A172 (cell line): ENCODE measurements at places on chromosomes 12 and 14.

- no peak for DNase-seq
These were observed 398 bp upstream of the MSRB3 start for GRCh38 chr12:65277994-65278575.

DNA sequence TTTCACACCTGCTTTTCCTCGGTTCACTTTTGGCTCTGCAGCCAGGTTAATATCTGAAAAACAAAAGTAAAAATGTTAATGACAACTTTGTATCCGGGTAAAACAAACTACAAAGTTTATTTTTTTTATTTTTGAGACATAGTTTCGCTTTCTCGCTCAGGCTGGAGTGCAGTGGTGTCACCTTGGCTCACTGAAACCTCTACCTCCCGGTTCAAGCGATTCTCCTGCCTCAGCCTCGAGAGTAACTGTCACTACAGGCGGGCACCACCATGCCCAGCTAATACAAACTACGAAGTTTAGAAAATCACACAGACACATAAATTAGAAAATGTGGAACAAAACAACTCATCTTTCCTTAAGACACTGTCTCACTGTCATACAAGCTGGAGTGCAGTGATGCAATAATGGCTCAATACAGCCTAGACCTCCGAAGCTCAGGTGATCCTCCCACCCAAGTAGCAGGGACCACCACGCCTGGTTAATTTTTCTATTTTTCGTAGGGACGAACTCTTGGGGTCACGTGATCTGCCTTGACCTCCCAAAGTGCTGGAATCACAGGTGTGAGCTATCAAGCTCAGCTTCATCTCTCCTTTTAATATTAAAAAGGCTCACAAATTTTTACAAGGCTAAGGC lies 38.1 kb downstream of the HNRNPC start:
- no peak for DNase-seq

DNA sequence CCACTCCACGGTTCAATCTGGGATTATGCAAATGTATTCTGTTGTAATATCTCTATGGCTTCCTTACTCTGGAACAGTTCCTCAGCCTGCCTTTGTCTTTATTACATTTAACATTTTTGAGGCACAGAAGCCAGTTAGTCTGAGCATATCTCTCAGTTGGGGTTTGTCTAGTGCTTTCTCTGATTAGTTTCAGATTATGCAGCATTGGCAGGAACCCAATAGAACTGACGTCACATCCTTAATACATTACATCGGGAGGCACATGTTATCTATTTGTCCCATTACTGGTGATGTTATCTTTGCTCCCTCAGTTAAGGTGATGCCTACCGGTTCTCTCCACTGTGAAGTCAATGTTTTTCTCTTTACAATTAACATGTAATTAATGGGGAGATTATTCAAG lies 62.4 kb downstream of the PPM1A start:
- peak; percentile 13 for DNase-seq

DNA sequence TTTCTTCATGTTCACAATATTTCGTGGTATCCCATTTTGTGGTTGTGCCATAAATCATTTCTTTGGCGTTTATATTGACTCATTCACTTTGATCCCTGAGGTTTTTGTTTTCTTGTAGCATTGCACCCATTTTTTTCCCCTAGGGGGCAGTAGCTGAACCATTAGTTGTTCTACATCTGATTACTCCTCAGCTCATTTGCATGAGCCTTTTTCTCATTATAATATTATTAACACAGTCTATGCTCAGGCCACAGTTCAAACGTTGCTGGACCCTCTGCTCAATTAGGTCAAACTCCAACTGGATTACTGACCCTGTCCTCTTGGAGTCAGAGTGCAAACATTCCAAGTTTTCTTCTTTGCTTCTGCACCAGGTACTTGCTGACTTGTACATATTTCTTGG lies 475.4 kb upstream of the SEL1L start:
- no peak for DNase-seq

DNA sequence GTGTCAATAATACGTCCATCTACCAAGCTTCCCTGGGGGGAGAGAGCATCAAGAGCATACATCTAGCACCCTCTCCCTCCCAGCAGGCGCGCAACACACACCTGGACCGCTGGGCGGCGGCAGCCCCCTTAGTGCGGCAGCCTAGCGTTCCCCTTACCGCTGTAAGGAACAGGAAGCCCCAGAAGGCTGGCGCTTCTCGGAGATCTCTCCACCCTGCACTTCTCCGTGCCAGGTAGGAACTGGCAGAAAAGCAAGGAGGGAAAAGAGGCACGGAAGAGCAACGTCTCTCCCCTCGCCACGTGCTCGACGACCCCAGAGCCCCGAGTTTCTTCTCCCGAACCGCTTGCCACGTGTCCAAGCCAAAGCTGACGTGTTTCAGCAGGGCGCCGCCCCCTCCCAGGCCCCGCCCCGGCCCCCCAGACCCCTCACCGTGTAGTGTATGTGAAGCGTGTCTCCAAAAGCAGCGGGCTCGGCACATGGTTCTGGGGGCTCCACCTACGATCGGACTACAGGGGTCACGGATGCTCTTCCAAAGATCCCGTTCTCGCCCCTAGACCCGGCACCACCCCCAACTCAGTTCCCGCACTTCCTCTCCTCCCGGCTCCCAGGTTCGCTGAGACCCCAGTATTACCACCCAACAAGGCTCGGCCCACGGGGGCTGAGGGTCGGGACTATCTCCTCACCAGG lies 532 bp downstream of the FKBP11 start:
- no peak for DNase-seq

DNA sequence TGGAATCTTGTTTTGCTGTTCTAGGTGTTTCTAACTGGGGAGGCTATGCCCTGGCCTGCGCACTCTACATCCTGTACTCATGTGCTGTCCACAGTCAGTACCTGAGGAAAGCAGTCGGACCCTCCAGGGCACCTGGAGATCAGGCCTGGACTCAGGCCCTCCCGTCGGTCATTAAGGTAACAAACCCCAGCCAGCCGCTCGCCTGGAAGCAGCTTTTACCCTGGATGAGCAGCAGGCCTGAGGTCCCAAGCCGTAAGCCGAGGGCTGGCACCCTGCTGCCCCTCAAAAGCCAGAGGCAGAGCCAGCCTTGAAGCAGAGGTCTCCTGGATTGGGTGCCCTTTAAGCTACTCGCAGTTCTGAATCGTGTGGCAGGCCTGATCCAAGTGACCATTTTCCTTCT lies 29.1 kb downstream of the GPR68 start:
- DNase-seq: no peak

- peak; percentile 10 for DNase-seq
These were observed 83.9 kb upstream of the OSBPL8 start for GRCh38 chr12:76643438-76643837.

DNA sequence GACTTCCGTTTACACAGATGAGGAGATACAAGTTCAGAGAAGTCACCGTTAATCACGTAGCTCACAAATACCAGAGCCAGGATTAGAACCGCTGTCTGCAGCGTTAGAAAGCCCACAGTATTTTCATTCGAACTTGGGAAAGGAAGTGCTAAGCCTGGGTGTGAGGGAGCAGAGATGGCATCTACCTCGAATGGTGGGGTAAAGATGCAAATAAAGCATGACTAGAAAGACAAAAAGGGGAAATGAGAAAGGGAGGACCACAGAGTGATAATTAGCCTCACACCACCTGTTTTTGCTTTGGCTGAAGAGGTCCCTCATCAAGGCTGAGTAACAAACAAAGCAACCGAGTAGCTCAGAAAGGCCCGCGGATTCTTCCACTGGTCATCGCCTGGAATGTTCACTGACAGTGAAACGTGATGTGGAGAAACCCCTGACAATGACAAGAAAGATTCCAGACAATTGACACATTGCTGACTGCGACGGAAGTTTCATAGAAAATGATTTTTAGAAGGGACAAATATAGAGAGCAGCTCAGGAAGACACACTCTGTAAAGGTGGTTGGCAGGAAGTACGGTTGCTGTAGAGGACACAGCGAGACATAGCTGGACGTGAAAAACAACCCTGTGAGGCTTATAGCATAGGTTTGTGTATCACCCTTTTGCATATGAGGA lies 31.5 kb upstream of the BHLHE41 start:
- no peak for DNase-seq

DNA sequence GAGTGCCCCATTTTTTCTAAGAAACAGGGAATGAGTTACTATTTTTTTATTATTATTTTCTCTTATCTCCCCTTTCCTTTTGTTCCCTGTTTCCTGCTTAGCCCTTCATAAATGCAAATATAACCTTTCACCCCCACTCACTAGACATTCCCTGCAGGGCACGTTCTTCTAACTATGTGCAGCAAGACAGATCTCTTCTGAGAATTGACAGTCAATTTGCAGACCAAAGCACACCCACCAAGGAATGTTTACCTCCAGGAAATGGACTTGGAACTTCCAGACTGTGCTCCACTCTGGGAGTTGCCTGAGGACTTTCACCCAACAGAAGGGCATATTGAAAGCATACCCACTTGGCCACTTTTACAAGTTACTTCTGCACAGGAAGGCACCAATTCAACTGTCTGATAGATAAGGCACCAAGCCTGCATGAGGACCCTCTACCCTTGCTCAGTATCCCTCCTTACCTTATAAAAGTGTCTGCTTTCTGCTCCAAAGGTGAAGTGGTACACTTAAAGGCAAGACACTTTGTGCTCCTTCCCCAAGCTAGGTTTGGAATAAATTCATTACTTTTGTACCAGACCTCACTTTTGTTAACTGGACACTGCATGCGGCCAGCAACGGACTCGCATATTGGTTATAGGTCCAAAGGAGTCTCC lies 6.5 kb downstream of the TAS2R19 start:
- DNase-seq: no peak

DNA sequence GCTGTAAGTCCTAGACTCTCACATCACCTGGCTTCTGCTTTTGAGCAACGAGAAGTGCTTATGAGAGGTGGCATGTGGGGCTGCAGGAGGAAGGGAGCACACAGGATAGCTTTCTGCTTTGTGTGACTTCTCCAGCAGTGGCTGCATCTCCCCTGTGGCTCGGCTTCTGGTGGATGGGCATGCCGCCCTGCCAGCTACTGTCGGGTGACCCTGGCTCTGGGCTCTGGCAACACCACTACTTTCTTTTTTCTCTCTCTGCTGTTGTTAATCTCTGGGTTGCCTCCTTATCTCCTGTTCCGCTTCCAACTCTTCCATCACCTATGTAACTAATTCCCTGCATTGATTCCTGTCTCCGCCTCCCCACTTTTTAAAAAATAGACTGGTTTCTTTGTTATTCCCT lies 209.1 kb upstream of the DAAM1 start:
- no peak for DNase-seq

GRCh38 chr12:124684971-124685688 lies 117.7 kb upstream of the NCOR2 start:
- peak; percentile 63 for DNase-seq

- DNase-seq: no peak
These were observed 98.1 kb downstream of the TMEM132C start for GRCh38 chr12:128365032-128365431.

- no peak for DNase-seq
These were observed 450 bp downstream of the PRKAB1 start for GRCh38 chr12:119668324-119668841.

GRCh38 chr14:41607304-41607775 lies 664 bp downstream of the LRFN5 start:
- DNase-seq: no peak

DNA sequence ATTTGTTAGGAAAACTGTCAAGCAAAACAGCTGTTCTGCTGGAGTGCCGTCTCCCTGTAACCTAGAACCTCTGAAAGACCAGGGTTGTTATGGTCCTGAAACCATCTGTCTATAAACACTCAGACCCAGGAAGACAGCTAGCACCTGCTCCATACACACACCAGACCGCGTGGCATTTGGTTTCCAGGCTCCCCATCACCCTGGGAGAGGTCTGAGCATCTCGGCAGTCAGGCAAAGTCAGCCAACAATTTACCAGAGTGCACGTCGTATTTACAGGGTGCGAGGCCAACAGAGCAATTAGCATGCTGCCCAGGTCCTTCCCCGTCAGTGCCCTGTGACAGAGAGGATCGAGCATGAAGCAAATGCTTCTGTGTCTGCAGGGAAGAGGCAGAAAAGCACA lies 272.5 kb downstream of the SLC15A4 start:
- no peak for DNase-seq

GRCh38 chr14:78131201-78131600 lies 39.0 kb upstream of the NRXN3 start:
- no peak for DNase-seq

DNA sequence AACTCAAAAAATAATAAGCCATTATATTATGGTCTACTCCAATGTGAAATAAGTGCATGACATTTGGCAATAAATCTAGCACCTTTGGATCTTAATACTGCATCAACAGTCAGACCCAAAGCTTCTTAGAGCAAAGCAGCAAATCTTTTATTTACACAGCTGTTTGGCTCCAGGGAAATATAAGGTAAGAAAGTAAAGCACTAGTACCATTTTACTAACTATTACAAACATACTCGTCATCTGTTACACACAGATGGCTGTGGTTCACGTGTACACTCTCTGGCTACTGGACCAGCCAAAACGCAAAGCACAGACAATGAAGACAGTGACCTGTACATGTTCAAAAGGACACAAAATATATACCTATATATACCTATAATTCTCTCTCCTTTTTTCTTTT lies 2.8 kb downstream of the FGD6 start:
- no peak for DNase-seq

GRCh38 chr14:99454246-99454645 lies 26.4 kb downstream of the SETD3 start:
- DNase-seq: no peak

DNA sequence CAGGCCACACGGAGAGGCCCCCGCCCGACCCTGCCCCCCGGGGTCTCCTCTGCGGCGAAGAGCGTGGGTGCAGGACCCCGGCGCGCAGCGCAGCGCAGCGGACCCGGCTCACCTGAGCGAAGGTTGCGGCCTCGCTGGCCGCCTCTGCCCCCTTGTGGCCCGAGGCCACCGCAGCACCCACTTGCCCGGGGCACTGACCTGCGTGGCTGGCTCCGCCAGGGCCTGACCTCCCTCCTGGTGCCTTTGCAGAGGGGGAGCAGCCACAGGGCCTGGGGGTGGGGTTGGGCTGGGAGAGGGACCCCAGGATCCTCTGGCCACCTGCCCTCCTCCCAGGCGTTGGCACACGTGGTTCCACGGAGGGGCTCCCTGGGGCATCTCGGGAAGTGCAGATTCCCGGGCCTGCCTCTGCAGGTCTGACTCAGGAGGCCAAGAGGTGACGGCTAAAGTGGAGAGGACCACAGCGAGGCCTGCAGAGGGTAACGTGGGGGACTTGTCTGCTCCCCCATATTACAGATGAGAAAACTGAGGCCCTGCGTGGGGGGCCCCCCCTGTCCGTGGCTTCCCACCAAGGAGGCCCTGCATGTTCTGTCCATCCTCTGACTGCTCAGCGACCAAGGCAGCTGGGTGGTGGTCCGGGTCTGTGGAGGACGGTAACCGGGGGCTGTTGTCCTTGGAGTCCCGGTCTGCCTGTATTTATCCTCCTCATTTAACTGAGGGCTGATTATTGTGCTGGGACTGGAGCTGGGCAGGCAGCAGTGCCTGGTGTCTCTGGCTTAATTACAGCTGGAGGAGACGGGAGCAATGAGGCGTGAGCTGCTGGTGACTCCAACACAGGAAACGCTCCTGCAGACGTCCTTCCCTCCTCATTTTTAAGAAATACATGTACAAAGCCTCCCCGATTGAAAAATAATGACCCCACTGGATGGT lies 67.9 kb upstream of the BEGAIN start:
- DNase-seq: no peak

DNA sequence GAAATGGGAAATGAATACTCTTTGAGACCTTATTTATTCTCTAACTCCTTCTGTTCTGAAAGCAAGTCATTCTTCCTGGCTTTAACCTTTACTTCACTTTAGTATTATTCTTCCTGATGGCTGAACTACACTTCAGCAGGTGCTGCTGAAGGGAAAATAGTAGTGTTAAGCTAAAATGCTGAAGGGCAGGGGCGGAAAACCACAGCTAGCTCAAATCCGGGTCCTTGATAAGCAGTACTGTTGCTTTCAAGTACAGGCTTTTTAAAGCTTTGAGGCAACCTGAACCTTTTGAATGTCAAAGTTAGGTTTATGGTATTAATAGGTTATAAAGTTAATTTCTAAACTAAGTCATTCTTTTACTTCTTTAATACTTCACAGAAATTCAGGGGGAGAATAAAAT lies 10.7 kb downstream of the CCDC196 start:
- DNase-seq: no peak
